Kidney (tissue), 22 donors: ENCODE measurements at places on chromosomes 3 and 15. TPM values are rescaled to one million over a fixed set of nuclear protein-coding genes. Genes with fewer than 3 reads are reported as not detected.

FOXB1 gene
- not detected for total RNA-seq

TP63 gene
- 1.1 TPM for total RNA-seq

OCA2 gene
- 2.5 TPM for total RNA-seq

FBXO45 gene
- total RNA-seq = 7.0 TPM

DNA sequence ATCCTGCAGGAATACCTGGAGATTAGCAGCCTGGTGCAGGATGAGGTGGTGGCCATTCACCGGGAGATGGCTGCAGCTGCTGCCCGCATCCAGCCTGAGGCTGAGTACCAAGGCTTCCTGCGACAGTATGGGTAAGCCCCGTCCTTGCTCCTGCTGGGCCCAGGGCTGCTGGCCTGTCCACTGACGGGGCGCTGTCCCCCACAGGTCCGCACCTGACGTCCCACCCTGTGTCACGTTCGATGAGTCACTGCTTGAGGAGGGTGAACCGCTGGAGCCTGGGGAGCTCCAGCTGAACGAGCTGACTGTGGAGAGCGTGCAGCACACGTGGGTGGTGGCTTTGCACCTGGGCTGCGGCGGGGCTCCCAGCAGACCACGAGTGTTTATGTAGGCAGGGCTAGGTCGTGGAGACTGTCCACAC is 5.0 kb downstream of the FES start:
- DNase-seq = no peak

DNA sequence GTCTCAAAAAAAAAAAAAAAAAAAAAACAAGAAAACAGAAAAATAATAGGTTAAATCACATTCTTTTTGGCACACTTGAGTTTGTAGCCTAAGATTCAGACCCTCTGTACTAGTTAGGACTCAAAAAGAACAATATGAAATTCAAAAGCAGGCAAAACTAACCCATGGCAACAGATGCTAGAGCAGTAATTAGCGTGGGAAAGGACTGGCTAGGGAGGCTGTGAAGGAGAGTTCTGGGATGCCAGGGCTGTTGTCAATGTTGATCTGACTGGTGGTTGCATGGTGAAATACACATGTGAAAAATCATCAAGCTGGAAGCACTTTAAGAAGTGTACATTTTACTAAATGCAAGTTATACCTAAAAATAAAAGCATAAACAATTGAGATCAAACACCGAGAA is 35.6 kb downstream of the KLHL6 start:
- DNase-seq = no peak

DNA sequence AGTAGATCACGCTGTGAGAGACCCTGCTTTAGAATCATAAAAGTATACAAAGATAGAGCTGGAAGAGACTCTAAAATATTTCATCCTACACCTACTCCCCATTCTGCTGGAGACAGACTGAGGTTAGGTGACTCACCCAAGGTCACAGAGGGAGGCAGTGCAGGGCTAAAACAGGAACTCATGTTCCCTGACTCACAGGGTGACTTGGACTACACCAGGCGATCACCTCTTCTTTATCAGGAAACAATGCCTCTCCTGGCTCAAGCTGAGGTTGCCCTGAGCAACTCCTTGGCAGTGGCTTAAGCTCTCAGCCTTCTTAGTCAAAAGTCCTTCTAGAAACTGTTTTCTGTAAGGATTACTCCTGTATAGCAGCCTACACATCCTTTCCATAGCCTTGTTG is 26.4 kb upstream of the TNFAIP8L3 start:
- no peak for DNase-seq

GRCh38 chr3:58038675-58039292 is 30.6 kb downstream of the FLNB start:
- DNase-seq = no peak

- no peak for DNase-seq
Measured at GRCh38 chr3:72011485-72011884, 226.5 kb upstream of the PROK2 start.

- no peak for DNase-seq
Measured at GRCh38 chr3:48469046-48469915, 22.7 kb downstream of the ATRIP start.

DNA sequence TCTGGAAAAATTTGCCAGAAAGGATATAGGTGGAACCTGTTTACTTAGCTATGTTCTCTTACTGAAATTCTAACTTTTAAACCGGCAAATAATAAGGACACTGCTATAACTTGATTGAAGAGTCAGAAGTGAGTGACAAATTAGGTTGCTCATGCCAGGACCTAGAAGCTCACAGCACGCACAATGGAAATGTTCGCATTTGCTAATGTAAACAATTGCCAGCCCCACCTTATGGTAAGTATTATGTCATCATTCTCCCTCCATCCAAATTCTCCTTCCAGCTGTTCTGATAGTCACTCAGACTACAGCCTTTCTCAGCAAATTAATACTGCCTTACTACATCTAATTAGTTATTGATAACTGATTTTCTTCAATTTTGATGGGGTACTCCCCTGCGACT is 4.8 kb upstream of the STXBP5L start:
- DNase-seq = no peak

- no peak for DNase-seq
Measured at GRCh38 chr15:60396100-60396499, 1.7 kb downstream of the ANXA2 start.
